Aorta (tissue), 5 donors: ENCODE measurements at places on chromosomes 12 and 14. TPM values are rescaled to one million over a fixed set of nuclear protein-coding genes. Genes with fewer than 3 reads are reported as not detected.

OTX2 gene
- not detected for total RNA-seq

PROX2 gene
- not detected for total RNA-seq

TPPP2 gene
- not detected for total RNA-seq

DNA sequence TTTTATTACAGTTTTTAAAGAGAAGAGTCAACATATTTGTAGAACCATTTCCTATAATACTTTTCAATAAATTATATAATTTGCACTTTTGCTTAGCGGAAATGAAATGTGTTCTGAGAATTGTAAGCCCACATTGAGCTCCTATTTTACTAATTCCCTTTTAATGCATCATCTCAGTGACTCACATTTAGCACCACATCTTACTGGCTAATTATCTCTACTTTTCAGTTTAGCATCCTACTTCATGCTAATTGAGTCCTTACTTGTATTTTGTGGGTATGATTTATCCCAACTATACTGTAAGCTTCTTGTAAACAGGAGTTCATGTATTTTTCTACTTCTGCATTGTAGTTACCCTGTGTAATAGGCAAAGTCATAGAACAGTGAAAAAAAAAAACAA, 67.5 kb downstream of the TMX1 start:
- DNase-seq = no peak

ZBTB39 gene
- 6.8 TPM for total RNA-seq

GRCh38 chr12:105725054-105725453, 394.6 kb downstream of the C12orf75 start:
- DNase-seq = no peak

FLVCR2 gene
- total RNA-seq = 15.4 TPM

VWF gene
- 619 TPM for total RNA-seq

DNA sequence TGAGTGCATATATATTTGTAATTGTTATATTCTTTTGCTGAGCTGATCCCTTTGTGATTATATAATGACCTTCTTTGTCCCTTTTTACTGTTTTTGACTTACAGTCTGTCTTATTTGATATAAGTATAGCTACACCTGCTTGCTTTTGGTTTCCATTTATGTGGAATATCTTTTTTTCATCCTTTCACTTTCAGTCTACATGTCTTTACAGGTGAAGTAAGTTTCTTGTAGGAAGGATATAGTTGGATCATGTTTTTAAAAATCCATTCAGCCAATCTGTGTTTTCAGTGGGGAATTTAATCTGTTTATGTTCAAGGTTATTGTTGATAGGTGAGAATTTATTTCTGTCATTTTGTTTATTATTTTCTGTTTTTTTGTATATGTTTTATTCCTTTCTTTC, 12.1 kb downstream of the GZMH start:
- DNase-seq = no peak

MUCL1 gene
- total RNA-seq = not detected
